LHCN-M2 (cell line): ENCODE measurements at places on chromosomes 7 and 10.
A peak's percentile ranks its signal among the peaks of the same experiment; 100 is the strongest.

DNA sequence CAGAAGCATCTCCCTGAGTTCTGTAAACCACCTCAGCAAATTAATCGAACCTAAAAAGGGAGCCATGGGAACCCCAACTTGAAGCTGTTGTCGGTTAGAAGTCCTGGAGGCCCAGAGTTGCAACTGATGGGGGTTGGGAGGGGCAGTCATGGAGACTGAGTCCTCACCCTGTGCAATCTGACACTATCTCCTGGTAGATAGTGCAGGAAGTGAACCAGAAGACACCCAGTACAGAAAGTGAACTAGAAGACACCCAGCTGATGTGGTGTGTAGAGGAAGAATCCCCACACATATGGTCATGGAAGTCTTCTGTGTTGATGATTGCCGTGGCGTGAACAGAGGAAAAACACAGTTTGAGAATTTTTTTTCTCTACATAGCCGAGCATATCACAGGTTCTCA, 58.8 kb upstream of the SRRM3 start:
- DNase-seq = no peak

GRCh38 chr7:87543623-87544022, 57.1 kb downstream of the ABCB1 start:
- DNase-seq = no peak

GRCh38 chr10:119542357-119542987, at the start of gene RGS10:
Gene RGS10, minus strand, starts transcription at chr10:119542719. Its CDS starts 81 bp downstream, at chr10:119542638.
- DNase-seq = peak; percentile 60

GRCh38 chr7:104980841-104981671, 32.9 kb upstream of the KMT2E start:
- DNase-seq = peak; percentile 72

DNA sequence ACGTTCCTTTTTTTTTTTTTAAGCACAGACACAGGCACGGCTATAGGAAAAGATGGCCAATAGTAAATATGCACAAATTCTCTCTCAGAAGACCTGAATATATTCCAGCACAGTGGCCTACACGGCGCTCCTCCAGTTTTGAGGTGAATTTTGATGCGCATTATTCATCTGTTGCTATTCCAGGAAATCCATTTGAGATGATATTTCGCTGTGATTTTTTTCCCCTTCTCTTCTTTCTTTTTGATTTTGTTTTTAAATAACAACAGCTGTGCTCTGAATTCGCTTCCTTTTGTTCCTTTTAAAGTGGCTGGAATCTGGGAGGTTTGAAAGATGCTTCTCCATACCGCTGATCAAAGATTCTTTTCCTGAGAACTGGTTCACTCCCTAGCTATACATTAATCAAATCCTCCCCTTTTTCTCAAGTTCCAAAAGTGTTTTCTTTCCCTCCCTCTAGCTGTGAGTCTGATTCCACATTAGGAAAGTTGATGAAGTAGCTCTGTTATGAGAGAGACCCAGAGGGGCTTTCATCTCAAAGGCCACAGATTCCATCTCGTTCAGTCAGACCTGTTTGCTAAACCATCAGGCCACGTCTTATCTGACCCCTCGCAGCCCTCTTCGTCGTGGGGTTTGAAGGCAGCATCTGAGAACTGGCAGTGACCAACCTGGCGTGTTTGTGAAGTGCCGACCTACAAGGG, 602.7 kb upstream of the NRP1 start:
- DNase-seq = no peak

DNA sequence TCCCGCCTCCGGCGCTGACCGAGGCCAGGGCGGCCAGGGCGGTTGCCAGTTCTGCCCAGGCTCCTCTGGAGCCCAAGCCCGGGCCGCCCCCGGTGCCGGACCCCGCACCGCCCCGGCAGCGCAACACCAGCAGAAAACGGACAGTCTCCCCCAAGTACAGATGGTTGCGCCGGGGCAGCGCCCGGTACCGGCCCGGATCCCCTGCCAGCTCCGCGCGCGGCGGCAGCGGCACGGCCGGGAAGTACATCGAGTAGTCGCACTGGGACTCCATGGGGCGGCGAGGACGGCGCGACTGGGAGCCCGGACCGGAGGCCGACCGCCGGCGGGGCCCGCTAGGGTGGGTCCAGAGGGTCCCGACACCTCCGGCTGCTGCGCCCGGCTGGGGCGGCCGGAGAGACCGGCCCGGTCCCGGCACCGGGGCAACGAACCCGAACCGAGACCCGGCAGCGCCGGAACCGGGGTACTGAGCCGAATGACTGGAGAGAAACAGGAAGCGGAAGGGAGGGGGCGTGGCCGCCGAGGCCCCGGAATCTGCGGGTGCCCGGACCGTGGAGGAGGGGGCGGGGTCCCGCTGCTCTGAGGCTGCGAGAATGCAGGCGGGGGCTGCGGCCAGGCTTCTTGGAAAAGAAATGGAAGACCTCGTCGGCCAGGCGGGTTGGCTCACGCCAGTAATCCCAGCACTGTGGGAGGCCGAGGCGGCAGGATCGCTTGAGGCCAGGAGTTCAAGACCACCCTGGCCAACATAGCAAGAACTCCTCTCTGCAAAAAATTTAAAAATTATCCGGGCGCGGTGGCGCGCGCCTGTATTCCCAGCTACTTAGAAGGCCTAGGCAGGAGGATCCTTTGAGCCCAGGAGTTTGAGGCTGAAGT, at the start of gene TRAPPC14:
Gene TRAPPC14, minus strand, starts transcription at position 495 of the 870 bp plus-strand sequence. Its CDS starts 224 bp downstream, at position 271.
- peak; percentile 84 for DNase-seq

- peak; percentile 56 for DNase-seq
Measured at GRCh38 chr7:17501441-17502212, 203.2 kb downstream of the AHR start.

- no peak for DNase-seq
Measured at GRCh38 chr10:108696792-108697477, 1226.4 kb downstream of the XPNPEP1 start.
